Activated gamma-delta T cell (primary cell): ENCODE measurements at places on chromosomes 6 and 20.

- no peak for DNase-seq
Measured at GRCh38 chr6:156747715-156748114, 29.5 kb upstream of the ARID1B start.

DNA sequence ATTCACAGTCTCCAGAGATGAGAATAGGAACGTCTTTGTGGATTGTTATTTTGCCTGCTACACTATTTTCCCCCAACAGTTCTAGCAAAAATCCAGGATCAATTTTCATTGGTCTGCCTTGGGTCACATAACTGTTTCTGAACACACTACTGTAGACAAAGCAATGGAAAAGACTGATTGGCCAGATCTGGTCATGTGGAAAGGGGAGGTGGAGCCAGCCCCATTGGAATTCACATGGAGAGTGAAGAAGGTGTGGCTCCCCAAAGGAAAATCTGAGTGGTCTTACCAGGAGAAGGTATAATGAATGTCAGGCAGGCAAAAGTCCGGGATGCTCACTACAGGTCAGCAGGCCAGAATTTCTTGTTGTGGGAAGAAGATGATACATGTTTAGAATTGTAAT, 9.5 kb upstream of the TP53RK start:
- DNase-seq: no peak

GRCh38 chr20:36482044-36482473, 59.3 kb upstream of the MYL9 start:
- no peak for DNase-seq

GRCh38 chr20:38201356-38201755, 36.3 kb upstream of the TGM2 start:
- no peak for DNase-seq

GRCh38 chr6:125013938-125014660, 51.9 kb downstream of the RNF217 start:
- no peak for DNase-seq

DNA sequence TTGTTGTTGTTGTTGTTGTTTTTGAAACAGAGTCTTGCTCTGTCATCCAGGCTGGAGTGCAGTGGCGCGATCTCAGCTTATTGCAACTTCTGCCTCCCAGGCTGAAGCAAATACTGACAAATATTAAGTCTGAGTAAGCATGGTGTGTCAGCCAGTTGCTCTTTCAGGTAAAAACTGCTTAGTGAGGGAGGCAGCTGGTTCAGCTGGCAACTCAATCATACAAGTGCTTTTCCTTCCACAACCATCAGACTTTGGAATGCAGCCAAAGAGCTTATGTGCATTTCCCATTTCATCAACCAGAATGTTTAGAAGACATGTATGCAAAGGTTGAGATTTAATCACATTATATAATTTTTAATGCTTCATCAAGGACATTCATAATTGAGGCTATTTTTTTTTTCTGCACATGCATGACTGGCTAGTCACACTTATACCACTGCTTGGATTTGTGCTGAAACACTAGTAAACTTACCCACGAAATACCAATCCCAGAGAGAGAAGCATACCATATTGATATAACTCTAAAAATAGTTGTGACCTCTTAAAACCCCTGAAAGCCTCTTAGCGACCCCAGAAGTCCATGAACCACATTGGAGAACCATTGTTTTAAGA, 56.0 kb downstream of the CLIC5 start:
- DNase-seq: no peak
